ENCODE measurements at places on chromosomes 1 and 21. TPM values are rescaled to one million over a fixed set of nuclear protein-coding genes. Genes with fewer than 3 reads are reported as not detected.

OR2T8 gene
- total RNA-seq, result not detected

CFAP74 gene
- total RNA-seq, result not detected

CLCA4 gene
- total RNA-seq, result not detected

SPATA17 gene
- total RNA-seq, result 0.21 TPM

NFIA gene
- 10.3 TPM for total RNA-seq

ACOT7 gene
- 129 TPM for total RNA-seq

RIPPLY3 gene
- not detected for total RNA-seq

ARHGAP30 gene
- total RNA-seq, result not detected

RAB13 gene
- total RNA-seq, result 138 TPM

FASLG gene
- not detected for total RNA-seq

PADI1 gene
- total RNA-seq, result 0.95 TPM

NCMAP gene
- not detected for total RNA-seq
